NCI-H2107 (cell line): ENCODE measurements at places on chromosomes 5 and 9.

- no peak for DNase-seq
Observed at GRCh38 chr9:136902259-136902821, 16.0 kb downstream of the TRAF2 start.

GRCh38 chr9:114446036-114446435, 58.3 kb upstream of the AKNA start:
- DNase-seq: no peak

DNA sequence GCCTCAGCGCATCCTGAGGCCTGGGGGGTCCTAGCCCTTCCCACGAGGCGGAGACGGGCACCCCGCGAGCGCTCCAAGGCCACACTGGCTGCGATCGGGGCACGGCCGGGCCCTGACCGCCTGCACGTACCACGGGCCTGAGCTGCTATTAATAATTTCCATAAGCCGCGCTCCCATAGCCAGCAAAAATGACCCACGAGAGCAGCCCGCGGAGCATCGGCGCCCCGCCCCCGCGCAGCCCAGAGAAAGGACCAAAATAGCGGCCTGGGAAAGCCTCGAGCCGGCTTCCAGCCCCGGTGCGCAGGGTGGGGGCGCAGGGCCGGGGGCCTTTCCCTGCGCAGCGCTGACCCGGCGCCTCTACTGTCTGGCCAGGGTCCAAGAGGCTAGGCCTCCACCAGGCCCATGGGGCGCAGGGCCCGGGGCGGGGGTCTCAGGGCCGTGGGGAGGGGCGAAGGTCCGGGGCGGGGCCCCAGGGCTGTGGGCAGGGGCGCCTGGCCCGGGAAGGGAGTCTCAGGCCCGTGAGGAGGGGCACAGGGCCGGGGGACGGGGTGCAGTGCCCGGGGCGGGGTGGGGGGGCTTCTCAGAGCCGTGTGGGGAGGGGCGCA, 54.4 kb downstream of the EXD3 start:
- DNase-seq: no peak

DNA sequence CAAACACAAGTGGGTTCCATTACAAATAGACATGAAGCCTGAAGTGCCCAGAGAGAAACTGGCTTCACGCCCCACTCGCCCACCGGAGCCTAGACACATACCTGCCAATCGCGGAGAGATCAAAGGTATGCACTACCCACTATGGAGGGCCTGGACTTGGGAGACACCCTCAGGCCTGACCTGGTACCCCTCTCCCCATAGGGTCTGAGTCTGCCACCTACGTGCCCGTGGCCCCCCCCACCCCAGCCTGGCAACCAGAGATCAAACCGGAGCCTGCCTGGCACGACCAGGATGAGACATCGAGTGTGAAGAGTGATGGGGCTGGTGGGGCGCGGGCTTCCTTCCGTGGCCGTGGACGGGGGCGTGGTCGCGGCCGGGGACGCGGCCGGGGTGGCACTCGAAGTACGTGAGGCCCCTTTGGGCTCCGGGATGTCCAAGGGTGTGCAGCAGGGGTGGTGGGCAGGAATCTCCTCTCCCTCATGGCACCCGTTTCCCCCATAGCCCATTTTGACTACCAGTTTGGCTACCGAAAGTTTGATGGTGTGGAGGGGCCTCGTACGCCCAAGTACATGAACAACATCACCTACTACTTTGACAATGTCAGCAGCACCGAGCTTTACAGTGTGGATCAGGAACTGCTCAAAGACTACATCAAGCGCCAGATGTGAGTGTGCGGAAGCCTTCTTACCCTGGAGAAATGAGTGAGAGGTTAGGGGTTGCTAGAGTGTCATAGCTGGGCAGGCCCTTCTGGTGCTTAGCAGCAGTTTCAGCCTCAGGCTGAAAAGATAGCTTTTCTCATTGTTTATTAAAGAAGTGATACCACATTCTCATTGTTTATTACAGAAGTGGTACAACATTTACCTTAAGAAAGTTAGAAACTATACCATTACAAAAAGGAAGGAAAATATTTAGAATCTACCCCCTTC, 38.7 kb downstream of the LARP1 start:
- DNase-seq: no peak

DNA sequence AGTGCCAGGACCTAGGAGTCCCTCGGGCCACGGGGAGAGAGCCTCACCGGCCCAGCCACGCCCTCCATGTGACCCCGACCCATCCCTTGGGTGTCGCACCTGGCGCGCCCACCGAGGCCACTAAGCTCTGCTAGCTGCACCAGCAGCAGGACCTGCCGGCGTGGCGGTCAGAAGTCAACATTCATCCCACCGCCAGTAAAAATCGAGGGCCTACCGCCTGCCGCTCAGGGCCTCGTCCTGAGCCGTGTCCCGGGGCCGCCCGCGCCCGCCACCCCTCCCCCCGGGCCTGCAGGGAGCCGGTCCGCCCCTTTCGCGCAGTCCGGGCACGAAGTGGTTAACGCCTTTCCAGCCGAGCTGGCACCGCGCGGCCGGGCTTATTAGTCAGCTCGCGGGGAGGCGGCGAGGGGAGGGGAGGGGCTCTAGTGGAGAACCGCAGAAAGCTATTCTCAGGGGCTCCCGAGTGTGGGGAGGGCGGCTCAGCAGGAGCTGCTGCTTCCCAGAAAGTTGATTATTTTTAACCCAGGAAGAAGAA, 124.4 kb downstream of the C9orf50 start:
- peak; percentile 85 for DNase-seq

GRCh38 chr9:83327750-83328622, 210.2 kb downstream of the FRMD3 start:
- no peak for DNase-seq

DNA sequence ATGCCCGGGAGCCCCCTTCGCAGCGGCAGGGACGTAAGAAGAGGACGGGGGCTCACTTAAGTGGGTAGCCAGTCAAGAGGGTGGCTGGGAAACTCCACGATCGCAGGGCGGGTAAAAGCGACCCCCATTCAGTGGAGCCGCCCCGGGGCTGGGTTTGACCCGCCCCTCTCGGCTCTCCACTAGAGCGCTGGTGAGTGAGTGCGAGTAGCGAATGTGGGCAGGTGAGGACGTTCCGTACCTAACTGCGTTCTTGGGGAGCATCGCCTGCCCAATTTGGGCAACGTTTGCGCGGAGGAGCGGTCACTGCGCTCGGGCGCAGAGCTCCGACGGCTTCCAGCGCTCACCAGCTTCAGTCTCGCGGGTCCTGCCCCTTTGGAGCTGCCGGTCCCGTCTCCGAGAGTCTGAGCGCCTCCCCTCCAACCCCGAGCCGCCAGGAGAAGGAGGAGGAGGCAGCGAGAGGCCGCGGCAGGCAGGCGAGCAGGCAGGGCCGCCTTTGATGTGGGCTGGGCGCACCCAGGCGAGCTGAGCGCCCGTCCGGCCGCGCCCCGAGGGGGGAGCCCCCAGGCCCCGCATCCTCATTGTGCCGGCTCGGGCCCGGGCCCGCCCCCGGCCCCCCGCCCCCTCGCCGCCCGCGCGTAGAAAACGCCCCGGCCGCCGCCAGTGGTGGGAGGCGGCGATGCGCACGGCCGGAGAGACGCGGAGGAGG, at the start of gene FGF18:
TSS of gene FGF18 (plus strand) at position 666 of the 706 bp plus-strand sequence. CDS start 553 bp downstream, outside the sequence.
- DNase-seq: no peak

- DNase-seq: no peak
Observed at GRCh38 chr5:96410013-96410412, 23.0 kb downstream of the PCSK1 start.

DNA sequence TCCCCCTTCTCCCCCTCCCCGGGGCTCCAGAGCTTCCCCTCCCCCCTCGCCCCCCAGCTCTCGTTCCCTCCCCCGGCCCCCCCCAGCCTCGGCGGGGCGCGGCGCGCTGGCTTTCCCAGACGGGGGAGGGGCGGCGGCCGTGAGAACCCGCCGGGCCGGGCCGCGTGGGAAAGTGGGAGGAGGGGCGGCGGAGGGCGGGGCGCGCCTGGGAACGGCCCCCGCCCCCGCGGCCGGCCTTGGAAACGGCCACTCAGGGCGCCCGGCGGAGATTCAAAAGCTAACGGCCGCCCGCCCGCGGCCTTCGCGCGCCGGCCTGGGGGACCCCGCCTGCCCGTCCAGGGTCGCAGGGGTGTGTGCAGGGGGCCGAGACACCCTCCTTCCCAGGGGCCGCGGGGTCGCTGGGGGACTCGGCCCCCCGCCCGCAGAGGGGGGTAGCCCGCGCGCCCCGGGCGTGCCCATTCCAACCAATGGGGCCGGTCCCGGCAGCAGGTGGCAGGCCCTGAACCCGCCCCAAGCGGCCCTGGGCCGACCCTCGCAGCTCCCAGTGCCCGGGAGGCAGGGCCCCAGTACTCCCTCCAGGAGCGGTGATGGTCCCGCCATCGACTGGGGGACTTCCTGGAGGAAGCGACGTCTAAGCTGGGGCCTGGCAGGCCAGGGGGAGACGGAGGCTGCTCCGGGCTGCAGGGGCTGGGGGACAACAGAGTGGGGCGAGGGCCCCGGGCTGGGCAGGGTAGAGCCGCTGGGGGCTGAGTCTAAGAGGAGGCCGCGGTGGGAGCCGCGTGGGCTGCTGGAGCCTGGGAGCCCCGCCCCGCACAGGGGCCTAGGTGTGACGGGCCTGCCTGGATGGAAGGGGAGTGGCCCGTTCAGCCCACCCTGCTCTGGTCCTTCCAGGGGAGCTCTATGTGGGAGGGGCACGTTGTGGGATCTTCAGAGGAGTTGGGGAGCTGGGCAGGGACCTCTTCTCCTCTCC, 14.2 kb upstream of the NRARP start:
- DNase-seq: no peak

- no peak for DNase-seq
Observed at GRCh38 chr5:50658246-50658645, 8.2 kb upstream of the PARP8 start.

DNA sequence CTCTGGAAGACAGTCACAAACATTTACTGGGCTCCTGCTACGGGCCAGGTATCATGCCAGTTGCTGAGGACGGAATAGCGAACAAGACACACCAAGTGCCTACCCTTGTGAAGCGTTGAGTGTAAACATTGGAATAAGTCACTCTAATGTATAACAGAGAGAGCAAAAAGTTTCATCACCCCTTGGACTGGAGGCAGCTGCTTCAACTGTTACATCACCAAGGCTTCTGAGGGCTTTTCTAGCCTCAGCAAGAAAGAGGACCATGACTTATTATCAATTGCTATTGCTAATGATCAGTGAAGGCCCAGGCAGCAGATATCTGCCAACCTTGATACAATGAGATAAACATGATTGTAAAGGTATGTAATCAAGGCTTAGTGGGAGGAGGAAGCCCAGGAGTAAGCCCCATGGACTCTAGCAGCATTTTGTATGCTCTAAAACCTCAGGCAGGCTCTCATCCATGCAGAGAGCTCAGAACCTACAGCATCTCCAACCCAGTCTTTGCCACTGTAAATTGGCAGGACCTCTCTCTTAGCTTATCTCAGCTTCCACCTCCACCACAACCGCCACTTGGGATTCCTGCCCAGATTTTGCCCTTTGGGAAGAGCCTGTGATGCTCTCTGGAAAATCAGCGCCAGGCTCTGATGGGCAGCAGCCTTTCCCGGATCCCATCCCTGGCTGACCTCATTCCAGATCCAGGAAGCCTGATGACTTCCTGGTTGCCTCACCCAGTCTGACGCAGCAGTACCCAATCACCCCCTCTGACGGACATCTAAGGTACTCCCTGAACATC, 54.5 kb downstream of the ADAM19 start:
- DNase-seq: no peak

- no peak for DNase-seq
Observed at GRCh38 chr9:33415501-33416038, 13.2 kb upstream of the AQP7 start.

DNA sequence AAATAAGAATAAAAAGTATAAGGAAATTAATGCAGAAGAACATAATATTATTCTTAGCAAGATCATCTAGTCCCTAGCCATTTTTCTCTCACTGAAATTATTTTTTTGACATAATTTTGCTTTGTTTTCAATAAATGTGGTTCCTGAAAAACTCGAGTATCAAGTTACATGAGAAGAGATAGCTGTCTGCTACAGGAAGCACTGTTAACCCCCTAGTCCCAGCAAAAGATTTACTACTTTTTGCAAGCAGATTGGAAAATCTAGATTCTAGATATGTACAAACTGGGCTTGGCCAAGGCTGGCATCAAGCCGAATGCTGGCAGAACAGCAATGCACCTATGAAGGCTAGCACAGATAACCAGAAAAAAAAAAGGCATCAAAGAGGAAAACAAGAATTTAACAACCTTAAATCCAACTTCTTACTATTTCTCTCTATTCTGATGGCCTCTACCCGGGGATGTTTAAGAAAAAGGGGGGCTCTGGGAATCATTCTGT, 21.9 kb upstream of the ISCA1 start:
- DNase-seq: no peak

DNA sequence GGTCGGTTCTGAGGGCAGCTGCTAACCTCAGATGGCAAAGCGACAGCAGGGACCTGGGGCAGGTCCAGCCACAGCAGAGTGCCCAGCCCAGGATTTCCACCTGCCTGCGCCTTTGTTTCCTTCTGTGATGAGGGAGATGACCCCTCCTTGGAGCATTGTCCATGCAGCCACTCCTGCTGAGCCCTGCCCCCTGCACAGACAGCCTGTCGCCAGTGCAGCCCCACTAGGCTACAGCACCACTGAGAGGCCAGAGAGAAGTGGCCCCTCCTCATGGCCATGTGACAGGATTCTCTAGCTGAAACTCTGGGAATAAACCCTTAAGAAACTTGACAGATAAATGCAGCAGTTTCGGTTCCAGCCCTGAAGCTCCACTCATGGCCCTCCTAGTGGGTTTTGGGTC, 10.5 kb upstream of the MRNIP start:
- DNase-seq: no peak

DNA sequence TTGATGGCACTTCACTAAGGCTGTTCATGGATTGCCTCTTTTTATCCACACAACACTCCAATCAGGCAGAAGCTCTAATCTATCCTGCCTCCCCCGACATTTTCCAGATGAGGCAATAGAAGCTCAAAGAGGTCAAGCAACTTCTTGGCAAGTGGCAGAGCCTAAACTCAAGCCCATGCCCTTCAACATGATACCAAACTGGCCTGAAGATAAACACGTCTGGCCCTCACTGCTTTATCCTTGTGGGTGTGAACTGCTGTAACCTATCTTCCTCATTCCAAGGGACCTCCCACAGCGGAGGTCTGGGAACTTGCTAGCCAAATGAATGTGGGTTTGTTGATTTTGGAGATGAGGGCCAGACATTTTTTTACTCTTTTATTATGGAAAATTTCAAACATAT, 9.5 kb downstream of the SLC35A4 start:
- DNase-seq: no peak

GRCh38 chr5:158816011-158816696, 283.6 kb downstream of the EBF1 start:
- no peak for DNase-seq

DNA sequence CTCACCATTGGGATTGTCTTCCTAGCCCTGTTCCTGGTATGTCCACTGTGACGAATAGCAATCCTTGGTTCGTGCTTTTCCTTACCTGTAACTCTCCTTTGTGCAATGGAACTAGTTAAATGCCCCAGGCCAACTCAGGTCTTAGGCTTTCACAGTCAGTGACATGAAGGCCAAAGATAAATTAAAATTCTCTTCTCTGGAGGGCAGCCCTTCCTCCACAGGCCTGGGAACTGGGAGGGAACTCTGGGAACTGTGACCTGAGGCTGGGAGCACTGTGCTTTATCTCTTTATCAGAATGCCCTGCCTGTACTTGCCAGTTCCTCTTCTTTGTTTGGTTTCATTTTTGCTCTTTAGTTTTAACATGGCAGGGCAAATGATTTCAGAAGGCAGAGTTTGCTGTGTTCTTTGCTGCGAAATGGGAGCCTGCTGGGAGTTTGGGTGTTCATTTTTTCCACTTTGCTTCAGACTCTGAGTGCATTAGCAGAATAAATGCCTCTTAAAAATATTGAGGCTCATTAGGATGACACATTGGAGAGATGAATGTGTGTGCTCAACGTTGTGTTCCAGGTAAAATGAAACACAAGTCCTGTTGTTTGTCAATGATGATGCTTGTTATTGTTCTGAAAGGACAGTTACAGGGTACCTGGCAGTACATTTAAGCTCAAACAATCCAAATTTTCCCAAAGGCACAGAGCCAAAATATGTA, 118.1 kb downstream of the NUDT12 start:
- DNase-seq: no peak

GRCh38 chr9:79657891-79658290, 86.1 kb downstream of the TLE4 start:
- no peak for DNase-seq
